ENCODE measurements at places on chromosomes 7 and 10. TPM values are rescaled to one million over a fixed set of nuclear protein-coding genes. Genes with fewer than 3 reads are reported as not detected.

The CYP17A1 gene
- 1.6 TPM for total RNA-seq

The ACBD7 gene
- not detected for total RNA-seq

DNA sequence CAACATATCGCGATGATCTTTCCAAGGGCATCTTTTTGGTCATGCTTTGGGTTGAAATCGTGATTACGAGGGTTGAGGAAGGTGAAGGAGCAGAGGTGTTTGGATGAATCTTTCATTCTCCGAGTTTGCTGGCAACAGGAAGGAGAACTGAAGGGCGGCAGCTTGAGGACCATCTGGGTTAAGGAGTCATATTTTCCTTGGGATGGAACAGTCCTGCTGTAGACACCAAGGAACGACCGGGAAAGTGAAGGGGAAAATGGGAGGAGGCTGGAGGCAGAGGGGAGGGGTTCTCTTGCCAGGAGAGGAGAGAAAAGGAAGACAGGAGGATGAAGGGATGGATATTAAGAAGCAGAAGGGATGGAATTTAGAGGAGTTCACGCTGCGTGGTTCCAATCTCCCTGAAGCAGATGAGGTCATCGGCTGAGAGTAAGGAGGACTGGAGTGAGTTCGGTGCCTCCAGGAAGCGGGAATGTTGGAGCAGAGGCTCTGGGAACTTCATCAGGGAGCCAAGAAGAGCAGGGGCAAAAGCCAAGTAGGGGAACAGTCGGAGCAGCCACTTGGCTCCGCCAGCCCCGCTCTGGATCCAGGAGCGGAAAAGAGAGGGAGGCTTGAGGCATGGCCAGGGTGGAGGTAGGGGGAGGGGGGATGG, 116.6 kb upstream of the GALNT17 start:
- no peaks in the 10 kb centered on the region for H3K36me3 ChIP-seq
- H3K27ac ChIP-seq = no peak overlapping the region
- DNase-seq = peak; percentile 27

- H3K4me1 ChIP-seq = peaks cover 18% of the 10 kb centered on the region
- H3K27ac ChIP-seq = peak overlapping the region; percentile 85
- H3K4me3 ChIP-seq = peak overlapping the region; percentile 37
These were observed 4.2 kb downstream of the MKX start for GRCh38 chr10:27741173-27742091.

- DNase-seq = no peak
- H3K27me3 ChIP-seq = no peaks in the 10 kb centered on the region
- H3K4me3 ChIP-seq = no peak overlapping the region
- H3K27ac ChIP-seq = no peak overlapping the region
- H3K36me3 ChIP-seq = no peaks in the 10 kb centered on the region
These were observed 9.0 kb downstream of the MTURN start for GRCh38 chr7:30143748-30144251.

- no peak for DNase-seq
- no peak overlapping the region for H3K4me3 ChIP-seq
- H3K4me1 ChIP-seq = no peaks in the 10 kb centered on the region
- H3K27me3 ChIP-seq = no peaks in the 10 kb centered on the region
- H3K27ac ChIP-seq = no peak overlapping the region
These were observed 154.5 kb downstream of the SGMS1 start for GRCh38 chr10:50469288-50469687.

DNA sequence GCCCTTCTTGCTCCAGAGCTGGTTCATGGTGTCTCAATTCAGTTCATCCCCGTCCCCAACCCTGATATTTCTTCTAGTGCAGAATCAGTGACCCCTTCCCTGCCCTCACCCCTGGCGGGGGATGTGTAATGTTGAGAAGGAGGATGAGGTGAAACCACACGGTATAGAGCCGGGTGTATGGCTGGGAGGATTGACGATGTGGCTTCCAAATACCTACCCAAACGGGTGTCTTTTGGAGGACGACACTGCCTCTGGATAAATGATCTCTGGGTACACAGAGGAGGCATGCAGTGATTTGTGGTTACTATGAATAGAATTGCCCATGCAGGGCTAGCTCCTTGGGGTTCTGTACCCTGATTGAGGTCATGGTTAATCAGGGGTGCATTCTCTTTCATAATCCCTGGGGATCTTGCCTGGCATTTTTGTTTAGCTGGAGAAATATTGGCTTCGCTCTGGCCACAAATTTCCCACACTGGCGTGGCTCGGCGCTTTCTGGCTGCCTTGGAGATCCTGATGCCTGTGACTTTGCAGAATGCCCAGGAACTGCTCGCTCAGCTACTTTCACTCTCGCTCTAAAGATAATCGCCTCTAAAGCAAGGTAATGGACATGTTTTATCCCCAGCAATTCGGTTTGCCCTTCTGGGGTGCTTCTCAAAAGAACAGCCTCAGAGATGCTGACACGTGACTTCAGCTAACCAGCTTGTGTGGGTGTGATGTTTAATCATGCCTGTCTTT, 89.2 kb downstream of the RBM20 start:
- no peak overlapping the region for H3K27ac ChIP-seq
- no peak overlapping the region for H3K4me3 ChIP-seq
- no peaks in the 10 kb centered on the region for H3K27me3 ChIP-seq
- no peaks in the 10 kb centered on the region for H3K36me3 ChIP-seq
- no peaks in the 10 kb centered on the region for H3K4me1 ChIP-seq

DNA sequence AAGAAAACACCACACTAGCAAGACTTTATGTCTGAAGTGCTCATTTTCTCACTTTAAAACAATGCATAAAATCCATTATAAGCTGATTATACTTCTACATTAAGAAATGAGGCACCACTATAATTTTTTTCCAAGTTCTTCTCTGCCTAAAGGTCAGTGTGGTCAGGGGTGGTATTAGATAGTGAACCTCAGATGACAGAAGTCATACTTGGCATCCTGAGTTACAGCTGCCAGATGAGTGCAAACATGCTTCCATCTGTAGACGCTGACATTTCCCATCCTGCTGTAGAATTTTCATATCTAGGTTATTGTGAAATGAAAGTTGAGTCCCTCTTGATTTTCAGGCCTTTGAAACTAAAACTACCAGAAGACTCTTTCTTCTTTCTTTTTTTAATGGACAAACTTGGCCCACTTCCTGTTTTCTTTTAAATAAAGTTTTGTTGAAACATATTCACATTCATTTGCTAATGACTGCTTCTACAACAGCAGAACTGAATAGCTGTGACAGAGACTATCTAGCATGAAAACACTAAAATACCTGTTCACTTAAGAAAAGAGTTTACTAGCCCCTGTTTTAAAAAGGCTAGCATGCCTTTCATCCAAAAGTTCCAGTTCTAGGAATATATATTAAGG, 900.8 kb downstream of the XPNPEP1 start:
- H3K27ac ChIP-seq = no peak overlapping the region
- no peak overlapping the region for H3K4me3 ChIP-seq
- no peaks in the 10 kb centered on the region for H3K27me3 ChIP-seq
- DNase-seq = no peak
- no peaks in the 10 kb centered on the region for H3K4me1 ChIP-seq
